ENCODE measurements at places on chromosomes 16 and 17. TPM values are rescaled to one million over a fixed set of nuclear protein-coding genes. Genes with fewer than 3 reads are reported as not detected.

GRCh38 chr17:38667787-38668122, 7.0 kb downstream of the EPOP start:
- no peak for DNase-seq

- peak; percentile 75 for DNase-seq
Measured at GRCh38 chr16:82152641-82153112, 17.3 kb downstream of the MPHOSPH6 start.

TBKBP1 gene
- 0.48 TPM for total RNA-seq

TNP2 gene
- not detected for total RNA-seq

CACNG1 gene
- not detected for total RNA-seq

DNA sequence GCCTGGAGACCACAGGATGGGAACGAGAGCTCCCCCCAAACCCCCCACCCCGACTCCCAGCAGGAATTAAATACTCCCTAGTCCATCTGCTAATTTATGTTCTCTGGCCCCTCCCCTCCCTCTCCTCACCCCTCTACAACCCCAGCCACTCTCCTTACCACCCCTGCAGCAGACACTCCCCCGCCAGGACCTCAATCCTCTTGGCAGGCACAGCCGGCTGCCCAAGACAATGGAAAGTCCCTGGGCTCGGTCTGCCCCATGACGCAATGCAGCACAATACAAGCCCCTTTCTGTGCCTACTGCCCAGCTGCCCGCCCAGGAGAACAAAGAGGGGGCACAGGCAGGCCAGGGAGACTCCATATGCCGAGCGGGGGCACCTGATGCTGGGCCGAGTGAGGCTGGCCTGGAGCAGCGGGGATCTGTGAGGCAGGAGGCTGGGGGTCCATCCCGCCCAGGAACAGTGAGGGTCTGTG, 30.3 kb upstream of the CDC42EP4 start:
- DNase-seq = peak; percentile 87

C16orf54 gene
- not detected for total RNA-seq

HSD3B7 gene
- total RNA-seq = 16.3 TPM

HIGD1B gene
- not detected for total RNA-seq

DNA sequence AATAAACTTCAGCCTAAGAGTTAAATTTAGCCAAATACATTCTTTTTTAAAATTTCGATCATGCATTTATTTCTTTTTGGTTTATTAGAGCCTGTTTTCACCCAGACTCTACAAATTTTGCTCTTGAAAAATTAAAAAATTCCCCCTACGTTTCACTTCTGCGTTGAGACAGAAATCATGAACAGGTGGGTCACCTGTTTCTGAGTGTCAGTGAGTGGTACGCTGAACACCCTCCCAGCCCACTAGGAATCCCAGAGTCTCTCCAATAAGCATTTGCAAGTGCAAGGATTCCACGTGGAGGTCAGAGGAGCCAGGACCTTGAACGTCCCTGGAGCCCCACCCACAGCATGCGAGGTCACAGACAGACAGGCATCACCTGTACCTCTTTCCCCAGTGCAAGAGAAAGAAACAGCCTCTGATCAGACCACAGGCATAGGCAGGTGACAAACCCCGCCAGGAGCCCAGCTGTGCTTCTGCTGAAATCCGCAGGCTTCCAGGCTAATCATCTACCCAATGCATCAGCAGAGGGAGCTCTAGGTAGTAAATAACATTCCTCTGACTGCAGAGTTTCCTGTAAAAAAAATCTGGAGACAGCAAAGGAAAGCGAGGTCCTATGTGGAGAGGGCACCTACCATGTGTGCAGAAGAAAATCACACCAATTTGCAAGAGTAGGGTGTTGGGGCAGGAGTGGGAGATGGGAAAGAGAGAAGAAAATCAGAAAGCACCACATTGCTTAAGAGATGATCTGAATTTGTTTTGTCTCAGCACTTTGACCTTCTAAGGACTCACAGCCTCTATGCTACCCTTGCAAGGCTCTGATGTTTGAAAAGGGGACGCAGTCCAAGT, 5.9 kb upstream of the XYLT1 start:
- DNase-seq = peak; percentile 50

GRCh38 chr16:68267612-68268405, 3.5 kb downstream of the SLC7A6 start:
- DNase-seq = no peak
